ENCODE measurements at places on chromosomes 6 and 20.

- no peak for DNase-seq
Observed at GRCh38 chr20:34904202-34904621, 27.8 kb downstream of the ACSS2 start.

GRCh38 chr6:2375443-2375842, 130.0 kb upstream of the GMDS start:
- DNase-seq = no peak

GRCh38 chr6:25316626-25317025, 37.5 kb downstream of the CARMIL1 start:
- no peak for DNase-seq

DNA sequence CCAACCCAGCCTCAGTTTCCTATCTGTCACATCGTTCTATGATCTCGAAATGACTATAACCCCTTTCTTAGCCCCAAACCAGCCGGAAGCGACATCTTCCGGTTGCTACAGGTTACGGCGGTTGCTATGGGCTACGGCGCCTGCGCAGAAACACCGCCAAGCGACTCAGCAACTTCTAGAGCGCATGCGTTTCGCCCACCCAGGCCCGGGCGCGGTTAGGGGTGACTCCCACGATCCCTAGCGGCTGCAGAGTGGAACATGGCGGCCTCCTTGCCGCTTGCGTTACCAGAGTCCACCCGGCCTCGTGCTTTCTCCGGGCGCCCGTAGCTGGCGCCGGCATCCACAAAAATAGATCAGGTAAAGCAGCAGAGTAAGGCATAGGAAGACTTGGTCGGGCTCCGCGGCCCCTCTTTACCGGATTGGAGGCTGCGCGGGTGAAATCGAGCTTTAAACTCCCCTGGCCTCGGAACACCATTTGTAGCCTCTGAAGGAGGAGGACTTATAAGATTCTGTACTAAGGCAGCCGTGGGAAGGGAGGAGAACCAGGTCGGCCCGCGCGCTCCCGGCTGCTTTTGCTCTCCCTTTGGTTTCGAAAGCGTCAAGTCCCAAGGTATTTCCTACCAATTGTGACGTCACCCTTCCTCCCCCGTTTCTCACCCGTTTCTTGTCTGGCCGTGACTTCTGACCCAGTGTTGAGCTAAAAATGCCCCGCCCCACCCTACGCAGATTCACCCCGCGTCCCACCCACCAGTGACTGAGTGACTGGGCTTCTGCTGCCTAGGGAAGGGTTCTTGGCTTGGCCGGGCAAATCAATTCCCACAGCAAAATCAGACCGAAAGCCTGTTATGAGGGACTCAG, 3.5 kb downstream of the SDCBP2 start:
- peak; percentile 99 for DNase-seq

DNA sequence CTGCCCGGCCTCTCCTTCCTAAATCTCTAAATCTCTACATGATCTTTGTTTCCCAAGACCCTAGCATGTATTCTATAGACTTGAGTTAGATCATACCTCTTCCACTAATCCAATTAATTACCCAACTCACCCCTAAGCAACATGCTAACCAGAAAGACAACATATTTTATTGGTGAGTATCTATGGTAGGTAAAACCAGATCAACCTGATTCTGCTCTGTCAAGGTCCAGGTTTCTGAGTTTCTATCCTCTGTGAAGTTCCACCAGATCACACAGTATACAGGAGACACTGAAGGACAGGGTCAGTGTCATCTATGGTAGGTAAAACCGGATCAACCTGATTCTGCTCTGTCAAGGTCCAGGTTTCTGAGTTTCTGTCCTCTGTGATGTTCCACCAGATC, 363.2 kb upstream of the MARCKS start:
- DNase-seq = no peak

- DNase-seq = no peak
Observed at GRCh38 chr20:64011366-64011779, 24.6 kb upstream of the C20orf204 start.

GRCh38 chr6:13336553-13336952, 8.2 kb upstream of the TBC1D7 start:
- peak; percentile 80 for DNase-seq

- DNase-seq = no peak
Observed at GRCh38 chr6:1786455-1787453, 177.0 kb downstream of the FOXC1 start.

GRCh38 chr20:37856932-37857660, 45.8 kb upstream of the VSTM2L start:
- no peak for DNase-seq

DNA sequence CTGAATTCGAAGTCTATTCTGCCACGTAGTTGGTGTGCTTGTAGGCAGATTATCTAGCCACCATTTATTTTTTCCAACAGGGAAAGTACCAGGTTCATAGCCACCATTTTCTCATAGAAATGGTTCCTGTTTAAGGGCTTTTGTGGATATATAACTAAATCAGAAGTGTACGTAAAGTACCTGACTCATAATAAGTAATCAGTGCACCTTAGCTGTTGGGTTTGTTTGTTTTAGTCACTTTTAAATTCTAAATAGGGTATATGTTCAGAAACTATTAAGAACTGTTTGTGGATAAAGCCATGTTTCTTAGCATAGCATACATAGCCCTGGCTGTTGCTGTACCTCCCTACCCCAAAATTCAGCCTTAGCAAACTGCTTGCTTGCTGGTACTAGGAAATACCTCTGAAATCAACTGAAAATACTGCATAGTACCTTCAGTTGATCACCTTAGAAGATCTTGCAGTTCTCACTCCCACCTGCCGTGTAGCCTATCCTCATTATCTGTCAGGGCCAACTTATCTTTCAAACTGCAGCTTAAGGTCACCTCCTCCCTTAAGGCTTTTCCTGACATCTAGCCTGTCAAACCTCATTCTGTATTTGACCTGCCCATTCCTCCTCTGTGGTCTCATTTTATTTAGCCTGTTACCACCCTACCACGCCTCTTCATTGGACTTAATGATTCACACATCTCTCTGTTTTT, 44.6 kb upstream of the COL10A1 start:
- DNase-seq = no peak

DNA sequence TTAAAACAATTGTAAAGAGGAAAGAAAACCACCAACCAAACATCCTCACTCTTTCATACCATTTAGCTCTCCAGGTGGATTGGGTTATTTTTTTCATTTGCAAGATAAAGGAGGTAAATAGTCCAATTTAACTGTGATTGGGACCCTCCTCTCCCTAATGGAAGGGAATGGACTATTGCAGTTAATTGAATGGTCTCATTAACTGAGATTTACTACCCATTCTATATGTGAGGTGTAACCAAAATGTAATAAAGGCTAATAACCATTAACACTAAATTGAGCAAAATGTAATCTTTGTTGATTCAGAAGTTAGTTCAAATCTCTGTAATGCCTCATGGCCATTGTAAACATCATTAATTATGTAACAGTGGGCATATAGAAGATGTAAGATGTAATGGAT, 105.0 kb downstream of the KLHL32 start:
- no peak for DNase-seq

GRCh38 chr6:16933961-16934360, 167.9 kb upstream of the STMND1 start:
- no peak for DNase-seq

GRCh38 chr6:103273048-103273447, 1586.7 kb downstream of the HACE1 start:
- peak; percentile 26 for DNase-seq

GRCh38 chr6:70708448-70708847, 40.8 kb downstream of the SMAP1 start:
- no peak for DNase-seq

DNA sequence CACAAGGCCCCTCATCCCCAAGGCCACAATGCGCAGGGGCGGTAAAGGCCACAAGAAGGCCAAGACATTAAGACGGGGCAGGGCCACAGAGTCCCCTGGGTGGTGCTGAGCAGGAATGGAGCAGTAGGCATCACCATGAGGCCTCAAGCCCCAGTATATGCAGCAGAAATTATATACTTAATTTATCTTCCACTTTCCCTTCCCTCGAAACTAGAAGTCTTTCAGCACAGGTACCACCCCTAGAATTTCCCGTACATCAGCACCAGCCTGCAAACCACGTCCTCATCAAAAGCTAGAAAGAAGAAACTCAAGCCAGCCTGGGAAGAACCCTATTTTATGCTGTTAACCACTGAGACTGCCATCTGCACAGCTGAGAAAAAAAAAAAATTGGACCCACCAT, 89.4 kb downstream of the PLG start:
- no peak for DNase-seq

DNA sequence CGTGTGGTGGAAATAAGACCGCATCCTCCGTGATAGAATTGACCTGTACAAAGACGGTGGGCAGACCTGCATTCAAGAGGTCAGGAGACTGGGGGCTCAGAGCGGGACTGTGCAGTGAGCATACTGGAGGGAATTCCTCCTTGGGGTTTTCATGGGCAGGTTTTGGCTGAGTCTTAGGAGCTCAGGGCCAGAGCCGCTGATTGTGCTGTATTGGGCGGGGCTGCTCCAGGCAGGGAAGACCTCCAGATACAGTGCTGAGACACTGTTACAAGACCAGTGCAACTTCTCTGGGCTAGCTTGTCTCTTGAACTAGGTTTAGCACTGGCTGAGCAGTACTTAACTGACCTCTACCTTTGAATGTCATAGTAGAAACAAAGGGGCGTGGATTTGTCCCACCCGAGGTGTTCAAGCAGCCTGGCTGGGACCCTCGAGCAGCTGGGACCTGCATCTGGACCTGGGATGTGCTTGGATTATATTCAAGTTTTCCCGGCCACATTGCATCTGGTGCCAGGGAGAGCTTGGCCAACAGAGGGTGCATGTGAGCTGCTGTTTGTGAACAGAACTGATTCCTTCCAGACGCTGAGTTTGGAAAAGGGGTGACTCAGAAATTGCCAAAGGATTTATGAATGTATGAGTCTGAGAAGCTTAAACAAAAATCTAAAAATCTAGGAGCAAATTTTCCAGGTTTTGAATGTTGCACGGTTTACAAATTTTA, 33.4 kb upstream of the SLC22A1 start:
- peak; percentile 79 for DNase-seq

DNA sequence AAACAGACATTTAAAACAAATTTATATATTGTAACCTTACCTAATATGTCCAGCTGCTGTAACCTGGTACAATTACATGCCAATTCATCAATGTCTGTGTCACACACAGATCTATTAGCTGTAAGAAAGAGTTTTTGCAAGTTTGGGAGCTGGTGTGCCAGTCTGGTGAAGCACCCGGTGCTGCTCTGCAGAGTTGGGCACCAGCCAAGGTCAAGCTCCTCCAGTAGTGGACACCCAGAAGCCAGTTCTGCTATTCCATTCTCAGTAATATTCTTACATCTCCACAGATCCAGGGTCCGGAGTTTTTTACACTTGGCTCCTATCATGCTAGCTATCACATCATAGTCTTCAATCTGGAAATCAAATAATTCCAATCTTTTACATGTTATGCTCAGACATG, 41.0 kb downstream of the POU3F2 start:
- no peak for DNase-seq

- DNase-seq = peak; percentile 71
Observed at GRCh38 chr20:17969278-17969883, 563 bp downstream of the MGME1 start.

DNA sequence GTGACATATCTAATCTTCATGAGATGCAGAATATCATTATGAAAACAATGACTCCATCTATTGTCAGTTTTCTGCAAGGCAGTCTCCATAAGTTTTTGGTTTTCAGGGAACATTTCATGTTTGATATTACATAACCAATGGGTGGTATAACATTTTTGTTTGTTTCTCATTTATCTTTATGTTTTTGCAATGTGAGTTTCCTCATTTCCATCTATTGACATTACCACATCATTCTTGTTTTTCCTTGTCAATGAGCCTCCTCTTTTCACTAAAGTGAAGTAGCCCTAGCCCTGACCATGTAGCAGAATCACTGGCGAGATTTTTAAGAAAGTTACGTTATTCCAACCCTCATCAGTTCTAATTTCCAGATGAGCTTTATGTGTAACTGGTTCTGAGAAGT, 4.4 kb downstream of the EFHC1 start:
- DNase-seq = no peak

- no peak for DNase-seq
Observed at GRCh38 chr6:52523378-52524142, 53.3 kb downstream of the TRAM2 start.

- DNase-seq = peak; percentile 32
Observed at GRCh38 chr6:37272834-37273566, 15.1 kb upstream of the TMEM217 start.

DNA sequence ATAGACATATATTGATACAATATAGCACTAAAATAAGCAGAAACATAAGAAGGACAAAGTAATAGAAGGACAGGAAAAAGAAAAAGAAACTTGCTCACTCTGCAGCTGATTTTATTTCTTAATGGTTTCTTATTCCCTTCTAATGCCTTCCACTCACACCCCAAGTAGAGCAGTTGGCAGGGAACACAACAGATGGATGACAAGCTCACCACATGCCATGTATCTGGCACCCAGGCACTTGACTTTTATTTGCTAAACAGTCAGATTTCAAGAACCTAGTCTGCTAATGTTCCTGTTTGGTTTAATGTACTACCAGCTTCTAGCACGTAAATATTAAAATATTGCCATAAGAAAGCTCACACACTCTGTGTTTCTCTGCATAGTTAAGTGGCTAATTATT, 87.1 kb downstream of the COL19A1 start:
- DNase-seq = no peak

- DNase-seq = no peak
Observed at GRCh38 chr6:110049696-110050439, 71.8 kb downstream of the GPR6 start.

- no peak for DNase-seq
Observed at GRCh38 chr20:21286775-21287174, 16.4 kb upstream of the XRN2 start.

GRCh38 chr6:79066828-79067227, 11.2 kb downstream of the PHIP start:
- no peak for DNase-seq
